ENCODE measurements at places on chromosomes 12 and 14.
A peak's percentile ranks its signal among the peaks of the same experiment; 100 is the strongest.

GRCh38 chr14:70660967-70661893, 19.5 kb downstream of the TTC9 start:
- DNase-seq, result no peak

DNA sequence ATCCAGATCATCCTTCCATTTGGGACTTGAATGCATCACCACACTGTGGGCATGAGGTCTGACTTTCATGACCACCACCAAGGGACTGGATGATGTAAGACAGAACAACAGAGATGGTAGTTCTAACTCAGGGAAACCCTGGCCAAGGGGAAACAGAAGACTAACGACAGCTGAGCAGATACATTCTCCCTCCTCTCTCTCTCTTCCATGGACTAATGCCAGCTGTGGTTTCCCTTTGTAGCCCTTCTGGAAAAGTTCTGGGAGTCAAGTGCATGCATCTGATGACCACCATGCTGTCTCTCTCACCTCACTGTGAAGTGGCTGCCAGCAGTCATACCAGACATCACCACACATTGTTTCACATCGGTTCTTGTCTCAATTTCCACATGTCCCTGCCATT, 3.4 kb downstream of the TAS2R30 start:
- no peak for DNase-seq

DNA sequence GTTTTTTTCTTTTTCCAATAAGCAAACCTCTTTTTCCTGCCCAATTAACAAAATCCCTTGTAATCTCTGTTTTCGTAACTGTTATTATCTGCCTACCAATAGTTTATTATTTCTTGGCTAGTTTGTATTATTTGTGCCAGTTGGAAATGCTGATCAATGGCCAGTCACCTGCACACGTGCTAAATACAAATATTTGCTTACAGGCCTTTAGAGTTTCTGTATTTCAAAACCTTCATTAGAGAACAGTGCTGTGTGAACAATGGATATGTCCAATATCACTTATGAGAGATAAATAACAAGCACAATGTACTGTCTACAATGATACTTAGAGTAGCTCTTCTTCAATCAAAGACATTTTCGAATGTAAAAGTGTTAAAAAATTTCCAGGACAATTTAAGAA, 10.8 kb upstream of the DYRK2 start:
- DNase-seq, result no peak

- DNase-seq, result no peak
Observed at GRCh38 chr14:105458010-105458409, 16.6 kb upstream of the CRIP2 start.

GRCh38 chr12:101566318-101566717, 28.5 kb upstream of the MYBPC1 start:
- DNase-seq, result no peak

DNA sequence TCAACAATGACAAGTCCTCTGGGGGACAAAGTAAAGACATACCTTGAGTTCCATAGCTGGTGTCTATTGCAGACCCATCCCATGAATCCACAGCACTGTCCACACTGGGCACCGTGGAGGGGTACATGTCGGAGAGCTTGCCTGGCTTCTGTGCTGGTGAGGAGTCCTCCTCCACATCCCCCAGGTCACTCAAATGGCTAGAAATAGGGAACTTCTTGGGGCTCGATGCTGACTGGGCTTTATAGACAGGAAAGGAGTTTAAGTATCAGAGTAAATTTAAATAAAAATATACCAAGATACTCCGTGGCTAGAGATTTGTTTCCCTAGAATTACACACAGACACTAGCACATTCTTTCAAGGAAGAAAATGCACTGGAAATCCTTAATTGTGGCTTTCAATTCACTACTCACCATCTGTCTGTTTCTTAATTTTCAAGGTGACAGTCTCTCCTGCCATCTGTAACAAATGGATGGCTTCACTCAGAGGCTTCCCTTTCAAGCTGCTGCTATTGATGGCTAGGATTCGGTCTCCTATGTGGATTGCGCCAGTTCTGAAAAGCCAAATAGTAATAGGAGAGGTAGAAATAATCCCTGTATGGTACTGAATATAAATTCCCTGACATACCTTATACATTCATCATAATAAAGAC, 90.1 kb downstream of the HELB start:
- no peak for DNase-seq

DNA sequence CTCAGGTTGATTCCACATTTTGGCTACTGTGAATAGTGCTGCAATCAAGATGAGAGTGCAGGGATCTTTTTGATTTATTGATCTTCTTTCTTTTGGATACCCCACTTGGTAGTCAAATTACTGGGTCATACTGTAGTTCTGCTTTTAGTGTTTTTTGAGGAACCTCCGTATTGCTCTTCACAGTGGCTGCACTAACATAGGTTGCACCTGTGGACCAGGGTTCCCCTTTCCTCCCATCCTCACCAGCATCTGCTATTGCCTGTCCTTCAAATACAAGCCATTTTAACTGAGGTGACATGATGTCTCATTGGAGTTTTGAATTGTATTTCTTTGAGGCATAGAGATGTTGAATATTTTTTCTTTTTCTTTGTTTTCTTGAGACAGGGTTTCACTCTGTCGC, 152.5 kb upstream of the TMEM132C start:
- no peak for DNase-seq

DNA sequence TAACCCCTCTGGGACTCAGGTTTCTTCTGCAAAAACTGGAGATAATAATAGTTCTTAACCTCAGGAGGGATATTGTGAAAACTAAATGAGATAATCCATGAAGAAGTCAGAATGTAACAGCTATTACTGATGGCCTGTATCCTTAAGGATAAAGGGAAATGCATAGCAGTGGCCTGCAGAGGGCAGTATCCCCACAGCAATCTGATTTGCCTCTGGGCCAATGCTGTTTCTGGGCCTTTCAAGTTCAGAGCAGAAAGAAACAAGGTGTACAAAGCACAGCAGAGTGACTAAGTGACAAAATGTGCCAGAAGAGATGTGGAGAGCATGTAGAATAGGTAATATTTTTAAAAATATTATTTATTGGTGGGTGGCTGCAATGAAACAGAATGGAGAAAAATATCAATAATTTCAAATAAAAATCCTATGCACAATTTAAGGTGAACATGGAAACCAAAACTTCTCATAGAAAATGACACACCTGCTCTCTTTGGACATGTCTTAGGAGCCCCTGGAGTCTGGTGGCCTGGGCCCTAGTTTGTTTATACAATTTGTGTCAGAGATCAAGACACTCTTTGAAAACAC, 90.3 kb downstream of the C12orf75 start:
- peak; percentile 64 for DNase-seq

GRCh38 chr14:105384605-105385321, 13.6 kb upstream of the TEX22 start:
- no peak for DNase-seq

DNA sequence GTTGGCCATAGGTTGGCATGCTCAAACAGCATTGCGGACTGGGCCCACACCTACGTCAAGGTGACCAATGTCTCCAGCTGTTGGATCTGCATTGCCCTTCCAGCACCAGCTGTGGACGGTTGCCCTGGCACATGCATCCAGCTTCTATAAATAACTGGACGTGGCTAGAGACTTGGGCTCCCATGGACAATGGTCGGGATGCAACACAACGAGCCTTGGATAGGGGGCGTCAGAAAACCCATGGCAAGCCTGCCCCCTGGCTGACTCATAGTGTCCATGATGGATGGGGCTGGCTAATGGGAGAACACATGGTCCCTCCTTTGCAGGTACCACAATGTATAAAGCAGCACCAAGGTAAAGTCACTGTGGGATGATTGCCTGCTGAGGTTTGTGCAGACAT, 331.6 kb upstream of the FAR2 start:
- DNase-seq, result no peak

DNA sequence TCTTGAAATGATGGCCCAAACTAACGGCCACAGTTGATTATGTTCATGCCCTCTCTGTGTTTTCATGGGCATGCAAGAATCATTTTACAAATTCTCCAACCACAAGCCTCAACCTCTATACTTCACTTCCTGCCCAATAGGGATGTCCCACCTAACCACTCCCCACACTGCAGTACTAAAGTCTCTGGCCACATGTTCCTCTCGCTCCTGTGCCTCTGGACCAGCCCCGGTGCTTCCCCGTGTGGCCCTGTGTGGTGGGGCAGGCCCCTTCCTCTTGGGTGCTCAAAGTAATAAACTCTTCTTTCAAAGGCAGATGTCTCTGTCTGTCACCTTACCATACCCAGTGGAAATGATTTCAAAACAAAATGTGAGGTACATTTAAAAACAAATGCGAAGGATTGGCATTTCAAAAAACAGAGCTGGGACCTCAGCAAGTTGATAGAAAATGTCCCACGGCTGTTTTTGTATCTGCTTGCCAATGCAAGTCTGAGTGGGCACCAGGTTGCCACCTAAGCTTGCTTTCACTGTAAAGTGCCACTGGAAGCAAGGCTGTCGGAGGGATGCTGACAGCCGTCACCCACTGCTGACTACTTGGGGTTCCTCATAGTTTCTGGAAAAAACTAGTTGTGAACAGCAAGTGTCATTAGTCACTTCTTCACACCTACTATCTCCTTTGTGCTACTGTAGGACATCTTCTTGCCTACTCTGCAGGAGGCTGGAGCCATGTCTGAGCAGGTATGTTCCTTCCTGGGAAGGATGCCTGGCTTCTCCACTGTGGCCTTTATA, 8.2 kb upstream of the SERPINA11 start:
- DNase-seq, result no peak

DNA sequence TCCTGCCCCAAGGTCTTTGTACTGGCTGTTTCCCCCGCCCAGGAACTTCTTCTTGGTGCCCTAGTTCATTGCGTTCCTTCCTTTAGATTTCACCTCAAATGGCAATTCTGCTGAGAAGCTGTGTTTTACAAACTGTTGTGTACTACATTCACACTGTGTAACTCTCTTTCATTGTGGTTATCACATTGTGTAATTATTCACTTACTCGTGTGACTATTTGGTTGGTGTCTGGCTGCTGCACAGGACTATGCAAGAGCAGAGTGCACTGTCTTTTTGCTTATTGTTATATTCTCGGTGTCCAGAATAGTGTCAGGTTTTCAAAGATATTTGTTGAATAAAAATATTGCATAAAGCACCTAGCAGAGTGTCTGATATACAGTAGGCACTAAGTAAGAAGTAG, 177.2 kb upstream of the PRICKLE1 start:
- no peak for DNase-seq

- no peak for DNase-seq
Observed at GRCh38 chr12:128734371-128734770, 89.4 kb downstream of the SLC15A4 start.

GRCh38 chr12:94982456-94982855, 21.0 kb downstream of the NDUFA12 start:
- no peak for DNase-seq

DNA sequence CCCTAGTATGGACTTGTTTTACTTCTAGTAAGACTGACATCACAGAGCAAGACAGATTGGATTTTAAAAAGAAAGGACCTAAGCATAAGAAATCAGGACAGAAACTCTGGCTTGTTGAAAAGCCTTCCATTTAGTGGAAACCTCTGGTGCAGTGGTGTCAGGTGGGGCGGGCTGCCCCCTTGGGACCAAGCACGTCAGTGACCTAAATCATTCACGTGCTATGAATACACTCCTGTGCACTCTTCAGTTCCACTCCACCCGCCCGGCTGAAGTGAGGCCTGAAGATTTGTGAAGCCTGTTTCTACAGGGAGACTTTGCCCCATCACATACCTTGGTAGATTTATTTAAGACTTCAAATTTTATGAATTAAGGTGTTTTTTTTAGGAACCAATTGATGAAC, 58.2 kb upstream of the STRN3 start:
- no peak for DNase-seq

- no peak for DNase-seq
Observed at GRCh38 chr12:102349079-102349478, 131.3 kb downstream of the IGF1 start.

GRCh38 chr14:80644826-80645225, 296.7 kb downstream of the CEP128 start:
- no peak for DNase-seq

DNA sequence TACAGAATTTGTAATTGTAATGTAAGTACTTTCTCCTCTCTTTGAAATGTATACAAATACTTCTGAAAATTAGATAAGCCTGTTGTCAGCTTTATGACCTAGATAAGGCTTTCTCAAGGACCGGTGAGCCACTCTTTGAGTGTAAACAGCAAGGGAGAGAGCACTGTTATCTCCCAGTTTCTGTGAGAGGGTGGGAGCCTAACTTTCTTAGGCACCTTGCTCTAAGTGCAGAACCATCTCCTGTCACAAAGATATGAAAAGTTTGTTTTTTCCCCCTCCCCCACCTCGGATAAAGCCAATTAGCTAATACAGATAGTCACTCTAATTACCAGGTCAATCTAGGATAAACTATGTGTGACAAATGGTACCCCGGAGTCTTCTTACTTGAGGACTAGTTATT, 35.8 kb downstream of the CAPS2 start:
- no peak for DNase-seq

GRCh38 chr12:125161712-125162022, 96.4 kb downstream of the AACS start:
- no peak for DNase-seq

DNA sequence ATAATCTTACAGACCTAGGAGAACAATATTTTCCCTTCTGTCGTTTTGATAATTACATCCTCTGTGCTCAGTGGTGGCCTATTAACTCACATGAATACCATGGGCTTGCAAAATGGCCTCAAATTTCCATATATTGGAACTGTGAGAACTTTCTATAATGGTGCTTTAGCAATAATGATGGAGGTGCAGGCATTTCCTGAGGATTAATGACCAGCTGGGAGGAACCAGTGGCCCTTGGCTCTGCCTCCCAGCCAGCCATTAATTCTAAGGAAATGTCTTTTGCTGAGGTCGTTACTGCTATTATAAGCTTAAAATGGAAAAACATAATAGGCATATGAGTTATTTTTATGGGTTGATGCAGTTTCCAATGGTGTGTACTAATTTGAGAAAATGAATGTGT, 33.6 kb downstream of the HMGA2 start:
- DNase-seq, result no peak
